PC-3 (cell line): ENCODE measurements at places on chromosomes 12 and 14. TPM values are rescaled to one million over a fixed set of nuclear protein-coding genes. Genes with fewer than 3 reads are reported as not detected.
A peak's percentile ranks its signal among the peaks of the same experiment; 100 is the strongest.

GRCh38 chr14:71237556-71237955 is 330.3 kb downstream of the PCNX1 start:
- DNase-seq = no peak

DNA sequence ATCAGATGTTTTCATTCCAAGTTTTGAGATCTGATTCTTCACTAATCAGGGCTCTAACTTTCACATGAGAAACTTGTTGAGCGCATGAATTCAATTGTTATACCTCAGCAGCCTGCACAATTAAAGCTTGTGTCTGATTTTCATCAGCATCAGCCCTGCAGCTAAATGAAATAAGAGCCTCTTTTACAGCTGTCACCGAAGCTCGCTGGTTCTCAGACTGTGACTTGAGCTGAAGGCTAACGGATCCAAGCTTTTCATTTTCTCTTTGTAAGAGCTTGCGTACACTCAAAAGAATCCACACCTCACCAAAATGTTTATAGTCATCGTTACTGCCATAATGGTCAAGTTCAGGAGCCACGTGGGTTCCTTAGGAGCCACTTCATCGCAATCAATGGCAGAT is 65.5 kb upstream of the BEGAIN start:
- DNase-seq = no peak

DNA sequence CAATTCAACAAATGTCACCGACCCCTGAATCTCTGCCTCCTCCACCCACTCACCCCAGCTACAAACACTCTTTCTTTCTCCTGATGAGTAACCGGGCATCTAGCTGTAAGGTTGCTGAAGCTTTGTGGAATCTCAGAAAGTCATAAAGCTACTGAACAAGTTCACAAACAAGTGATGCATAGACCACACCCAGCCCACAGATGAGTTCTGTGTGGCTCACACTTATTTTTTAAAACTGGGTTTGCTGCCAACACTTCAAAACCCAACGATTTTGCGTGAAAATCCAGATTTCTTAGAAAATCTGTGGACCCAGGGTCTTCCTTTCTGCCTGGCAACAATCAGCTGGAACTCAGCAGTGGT is 96.1 kb downstream of the APAF1 start:
- peak; percentile 75 for DNase-seq

- no peak for DNase-seq
Measured at GRCh38 chr12:40192704-40193255, 32.0 kb upstream of the LRRK2 start.

DNA sequence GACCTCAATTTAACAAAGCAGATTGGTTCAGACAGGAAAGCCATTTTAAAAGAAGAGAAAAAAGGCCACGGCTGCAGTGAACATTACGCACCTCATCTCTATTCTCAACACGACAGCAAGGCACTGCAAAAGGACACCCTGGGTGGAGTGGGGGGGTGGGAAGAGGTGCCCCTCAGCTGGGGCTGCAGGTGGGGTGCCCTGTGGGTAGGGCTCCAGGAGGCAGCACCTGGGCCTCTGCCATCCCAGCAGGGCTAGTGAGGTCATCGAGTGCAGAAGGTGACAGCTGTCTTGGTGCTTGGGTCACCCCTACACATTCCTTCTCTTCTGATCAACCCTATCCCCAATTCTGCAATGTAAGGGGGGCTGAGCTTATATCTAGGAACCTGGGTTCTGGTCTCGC is 142.9 kb upstream of the PRMT8 start:
- no peak for DNase-seq

- DNase-seq = no peak
Measured at GRCh38 chr12:89622115-89622514, 86.5 kb downstream of the ATP2B1 start.

DNA sequence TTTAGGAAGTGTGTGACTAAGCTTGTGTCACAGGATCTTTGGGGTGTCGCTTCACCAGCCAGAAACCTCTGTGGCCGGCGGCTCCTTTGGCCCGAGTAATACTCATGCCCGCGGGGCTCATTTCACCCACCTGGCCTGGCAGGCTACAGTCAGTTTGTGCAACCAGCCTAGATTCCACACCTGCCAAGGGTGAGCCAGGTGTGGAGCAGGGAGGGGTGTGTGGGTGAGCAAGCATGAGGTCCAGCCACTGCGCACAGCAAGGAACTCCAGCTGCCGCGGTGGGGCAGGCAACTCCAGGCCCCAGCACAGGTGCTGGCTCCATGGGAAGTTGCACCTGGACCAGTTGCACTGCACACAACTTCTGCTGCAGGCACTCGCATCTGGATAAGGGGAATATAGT is 462.3 kb upstream of the LRFN5 start:
- DNase-seq = peak; percentile 84

GRCh38 chr12:105279460-105280056 is 43.6 kb upstream of the APPL2 start:
- DNase-seq = no peak

DNA sequence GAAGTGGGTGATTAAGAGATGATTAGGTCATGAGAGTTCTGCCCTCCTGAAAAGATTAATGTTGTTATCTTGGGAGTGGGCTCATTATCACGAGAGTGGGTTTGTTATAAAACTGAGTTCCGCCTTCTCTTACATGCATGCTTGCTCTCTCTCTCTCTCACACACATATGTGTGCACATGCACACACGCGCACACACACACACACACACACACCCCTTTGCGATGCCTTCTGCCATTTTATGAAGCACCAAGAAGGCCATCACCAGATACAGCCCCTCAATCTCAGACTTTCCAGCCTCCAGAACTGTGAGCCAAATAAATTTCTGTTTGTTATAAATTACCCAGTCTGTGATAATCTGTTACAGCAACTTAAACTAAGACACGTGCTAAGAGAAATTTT is 5.7 kb upstream of the SLC41A2 start:
- DNase-seq = no peak

GRCh38 chr12:51848326-51848727 is at the start of gene FIGNL2:
Gene FIGNL2, minus strand, starts transcription at chr12:51848718. Its CDS starts 26,305 bp downstream, at chr12:51822413.
- DNase-seq = no peak

GRCh38 chr12:6294156-6295093 is 16.1 kb upstream of the PLEKHG6 start:
- DNase-seq = no peak

- no peak for DNase-seq
Measured at GRCh38 chr12:30905463-30906009, 21.0 kb upstream of the TSPAN11 start.

DNA sequence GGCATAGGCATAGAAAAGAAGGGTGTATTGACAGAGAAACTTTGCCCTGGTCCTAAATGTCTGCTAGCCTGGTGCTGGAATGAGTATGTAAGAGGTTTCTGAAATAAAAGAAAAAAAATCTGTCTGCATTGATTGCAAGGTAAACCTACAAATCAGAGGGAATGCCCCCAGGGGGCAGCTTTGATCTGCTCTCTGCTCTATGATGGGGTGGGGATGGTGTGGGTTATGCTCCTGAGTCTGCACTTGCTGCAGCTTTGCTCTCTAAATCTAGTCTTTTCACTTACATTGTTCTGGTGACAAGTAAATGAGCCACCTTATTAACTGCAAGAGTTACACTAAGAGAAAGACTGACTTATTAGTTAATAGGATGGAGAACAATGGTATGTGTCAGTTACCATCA is 468.4 kb upstream of the STXBP6 start:
- DNase-seq = no peak

DNA sequence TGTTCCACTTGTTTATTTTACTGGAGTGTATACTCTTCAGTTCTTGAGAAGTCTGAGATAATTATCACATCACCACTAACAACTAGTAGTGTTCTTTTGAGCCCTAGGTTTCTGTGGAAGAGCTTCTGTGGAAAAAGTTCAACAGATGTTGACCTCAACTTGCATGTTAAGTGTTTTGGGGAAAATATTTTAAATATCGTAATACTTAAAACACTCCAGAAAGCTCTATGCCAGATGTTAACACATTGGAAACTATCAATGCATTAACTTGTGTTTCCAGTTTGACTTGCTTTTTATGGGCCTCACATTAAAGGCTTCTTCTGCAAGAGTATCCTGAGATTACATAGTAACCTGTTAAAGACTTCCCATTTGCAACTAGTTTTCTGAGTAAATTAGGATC is 173.1 kb downstream of the DUSP6 start:
- DNase-seq = peak; percentile 46

DNA sequence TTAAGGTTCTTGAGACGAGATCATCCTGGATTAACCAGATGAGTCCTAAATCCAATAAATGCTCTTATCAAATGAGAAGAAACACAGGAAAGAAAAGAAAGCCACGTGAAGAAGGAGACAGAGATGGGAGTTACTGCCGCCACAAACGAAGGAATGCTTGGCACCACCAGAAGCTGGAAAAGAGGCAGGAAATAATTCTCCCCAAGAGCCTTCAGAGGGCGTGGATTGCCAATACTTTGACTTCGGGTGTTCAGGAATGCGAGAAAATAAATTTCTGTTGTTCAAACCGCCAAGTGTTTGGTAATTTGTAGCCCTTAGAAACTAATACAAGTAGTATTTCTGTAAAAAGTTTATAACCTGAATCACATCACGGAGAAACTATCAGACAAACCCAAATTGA is 31.3 kb downstream of the ABCD2 start:
- no peak for DNase-seq

DNA sequence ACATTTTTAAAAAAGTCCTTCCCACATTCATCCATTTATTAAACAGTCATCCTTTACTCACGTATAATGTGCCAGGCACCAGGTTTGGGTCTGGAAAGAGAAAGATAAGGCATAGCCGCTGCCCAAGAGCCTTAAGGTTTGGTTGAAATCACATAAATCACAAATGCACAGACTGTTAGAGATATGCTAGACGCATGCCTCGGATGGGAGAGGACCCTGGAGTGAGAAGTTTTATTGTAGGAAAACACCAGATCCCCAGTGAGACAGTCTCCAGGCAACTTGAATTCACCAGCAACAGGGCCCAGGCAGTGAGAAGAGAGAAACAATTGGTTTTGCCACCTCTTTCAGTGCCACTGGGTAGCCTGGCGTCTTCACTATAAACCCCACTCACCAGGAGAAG is 305.9 kb upstream of the AMIGO2 start:
- DNase-seq = no peak

GRCh38 chr12:130945786-130946492 is 7.8 kb upstream of the ADGRD1 start:
- no peak for DNase-seq

- DNase-seq = no peak
Measured at GRCh38 chr12:39105111-39105510, 199.7 kb upstream of the CPNE8 start.

DNA sequence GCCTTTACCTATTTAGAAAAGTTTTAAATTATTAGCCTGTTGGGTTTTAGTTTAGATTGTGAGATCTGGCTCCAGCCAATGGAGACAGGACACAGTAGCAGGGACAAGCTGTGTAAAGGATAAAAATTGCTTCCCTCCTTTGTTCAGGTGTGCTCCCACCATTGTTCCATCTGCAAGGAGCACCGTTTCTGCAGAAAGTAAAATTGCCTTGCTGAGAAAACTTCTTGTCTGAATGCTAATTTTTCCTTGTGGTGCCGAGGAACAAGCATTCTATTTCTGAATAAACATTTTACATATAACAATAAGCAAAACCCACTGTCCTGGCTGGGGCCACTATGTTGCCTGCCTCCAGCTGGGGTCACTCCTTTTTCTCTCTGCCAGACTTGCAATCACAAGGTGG is 72.7 kb upstream of the ZFP36L1 start:
- no peak for DNase-seq

- DNase-seq = peak; percentile 34
Measured at GRCh38 chr12:27866373-27867101, 86.5 kb upstream of the MANSC4 start.

GRCh38 chr14:54711812-54712464 is 145.0 kb downstream of the SAMD4A start:
- no peak for DNase-seq

- peak; percentile 6 for DNase-seq
Measured at GRCh38 chr12:102631274-102631673, 150.9 kb upstream of the IGF1 start.

DNA sequence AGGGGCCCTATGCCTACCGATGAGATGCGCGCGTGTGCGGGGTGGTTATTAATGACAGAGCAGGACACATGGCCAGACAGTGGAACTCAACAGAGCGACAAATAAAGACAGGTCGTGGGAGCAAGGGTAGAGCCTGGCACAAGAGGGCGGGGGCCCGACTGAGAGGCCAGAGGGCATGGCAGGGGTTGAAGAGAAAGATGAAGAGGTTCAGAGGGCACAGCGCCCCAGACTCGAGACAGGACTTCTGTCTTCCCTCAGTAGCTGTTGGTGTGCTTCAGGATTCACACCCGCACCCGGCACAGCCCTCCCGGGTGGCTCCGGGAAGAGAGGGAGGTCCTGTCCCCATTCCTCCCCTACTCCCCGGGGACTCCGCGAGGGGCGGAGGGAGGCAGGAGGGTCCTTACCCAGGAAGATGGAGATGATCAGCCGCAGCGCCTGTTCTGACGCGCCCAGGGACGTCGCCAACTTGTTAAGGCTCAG is 366 bp downstream of the LPCAT3 start:
- peak; percentile 9 for DNase-seq

DNA sequence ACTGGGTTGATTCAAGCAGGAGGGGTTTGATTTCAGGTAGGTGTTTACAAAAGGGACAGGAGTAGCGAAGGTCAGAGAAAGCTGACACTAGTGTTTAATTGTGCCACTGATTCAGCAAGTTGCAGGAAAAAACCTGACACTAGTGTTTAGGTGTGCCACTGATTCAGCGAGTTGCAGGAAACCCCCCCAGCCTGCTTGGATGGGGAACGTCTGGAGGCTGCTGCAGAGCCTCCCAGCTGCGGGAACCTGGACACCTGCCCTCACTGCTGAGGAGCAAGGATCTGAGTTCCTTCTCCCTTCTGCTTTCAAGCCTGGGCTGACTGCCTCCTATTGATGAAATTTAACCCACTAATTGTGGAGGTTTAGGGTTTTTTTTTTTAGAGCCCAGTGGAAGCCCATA is 84.2 kb downstream of the AVPR1A start:
- peak; percentile 7 for DNase-seq

GRCh38 chr14:20692116-20692751 is 3.7 kb downstream of the ANG start:
- DNase-seq = no peak

The LAG3 gene
- total RNA-seq = 0.40 and 0.58 TPM in 2 replicates

The TDRD9 gene
- total RNA-seq = 0.07 and 0.12 TPM in 2 replicates

The EPYC gene
- total RNA-seq = not detected in 2 replicates

The ESRRB gene
- total RNA-seq = not detected in 2 replicates

The C12orf54 gene
- not detected in 2 replicates for total RNA-seq

The LIN7A gene
- total RNA-seq = not detected in 2 replicates

The SALL2 gene
- 4.1 and 6.0 TPM in 2 replicates for total RNA-seq

The SIX4 gene
- 29.2 and 33.2 TPM in 2 replicates for total RNA-seq

The MIP gene
- not detected in 2 replicates for total RNA-seq

The NINJ2 gene
- total RNA-seq = not detected in 2 replicates

The OR5AU1 gene
- total RNA-seq = not detected in 2 replicates

The ALDH2 gene
- 0.35 and 2.0 TPM in 2 replicates for total RNA-seq

The PMCH gene
- not detected in 2 replicates for total RNA-seq

The INHBC gene
- not detected in 2 replicates for total RNA-seq

The RERGL gene
- not detected in 2 replicates for total RNA-seq

The MGAT4C gene
- not detected in 2 replicates for total RNA-seq

The POTEG gene
- total RNA-seq = 0.12 TPM in 1 of 2 replicates, not detected in the other

The KLRD1 gene
- 0.06 TPM in 1 of 2 replicates, not detected in the other for total RNA-seq
